NCI-H1436 treated with DMSO at 0.1 percent for 48 hours (cell line): ENCODE measurements at places on chromosomes 11 and 22.

DNA sequence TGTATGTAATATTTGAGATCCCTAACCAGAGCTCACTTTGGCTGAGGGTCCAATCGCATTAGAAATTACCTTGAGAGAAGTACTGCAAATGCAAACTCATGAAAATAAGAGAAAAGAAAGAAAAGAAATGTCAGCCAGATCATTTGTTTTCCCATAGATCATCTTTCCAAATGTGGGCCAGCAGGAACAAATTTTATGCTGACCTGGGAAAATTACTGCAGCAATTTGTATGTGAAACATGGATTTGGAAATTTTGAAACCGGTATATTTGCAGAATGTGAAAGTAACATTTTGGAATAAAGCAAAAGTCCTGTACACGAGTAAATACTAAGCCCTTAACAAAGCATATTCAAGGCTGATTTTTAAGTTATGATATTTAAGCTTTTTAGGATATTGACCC is 1058.9 kb upstream of the CCDC90B start:
- no peak for DNase-seq

DNA sequence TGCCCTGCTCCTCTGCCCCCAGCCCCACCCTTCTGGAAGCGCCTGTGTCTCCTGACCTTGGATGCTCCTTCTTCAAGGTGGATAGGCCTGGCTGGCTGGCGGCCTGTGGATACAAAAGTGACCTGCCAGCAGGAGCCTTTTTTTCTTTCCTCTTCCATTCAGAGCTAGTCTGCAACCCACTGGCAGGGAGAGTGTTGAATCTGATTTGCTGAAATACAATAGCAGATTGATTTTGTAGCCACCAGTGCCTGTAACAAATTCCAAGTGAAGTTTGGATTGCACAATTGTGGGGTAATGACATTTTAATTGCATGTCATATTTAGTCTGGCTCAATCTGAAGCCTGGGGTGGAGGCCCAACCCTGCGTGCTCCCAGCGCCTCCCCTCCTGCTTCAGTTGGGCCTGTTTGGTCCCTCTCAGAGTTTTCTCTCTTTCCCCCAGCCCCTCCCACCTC is 97.2 kb downstream of the GRIK4 start:
- DNase-seq = no peak

DNA sequence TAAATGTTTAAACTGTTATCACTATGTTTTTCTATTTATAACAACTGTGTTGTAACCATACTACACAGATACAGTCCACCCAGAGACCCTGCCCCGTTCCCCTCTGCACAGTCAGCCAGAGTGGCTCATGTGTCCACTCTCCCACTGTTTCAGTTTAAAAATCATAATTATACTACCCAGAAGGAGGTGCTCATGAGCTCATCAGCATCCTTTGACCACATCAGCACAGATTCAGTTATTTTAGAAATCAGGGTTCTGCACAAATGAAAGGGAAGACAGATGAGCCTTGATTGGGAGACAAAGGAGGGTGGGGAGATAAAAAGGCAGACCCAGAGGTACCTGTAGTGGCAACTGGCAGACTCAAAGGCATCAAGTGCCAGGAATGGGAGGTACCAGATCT is 124.3 kb downstream of the RCN1 start:
- DNase-seq = no peak

- no peak for DNase-seq
Measured at GRCh38 chr11:113277907-113278306, 36.5 kb upstream of the TTC12 start.

- no peak for DNase-seq
Measured at GRCh38 chr11:112949781-112950575, 11.2 kb upstream of the NCAM1 start.

- no peak for DNase-seq
Measured at GRCh38 chr11:1158681-1159487, 1.1 kb downstream of the MUC5AC start.

- DNase-seq = no peak
Measured at GRCh38 chr11:17525570-17525969, 18.6 kb downstream of the USH1C start.

DNA sequence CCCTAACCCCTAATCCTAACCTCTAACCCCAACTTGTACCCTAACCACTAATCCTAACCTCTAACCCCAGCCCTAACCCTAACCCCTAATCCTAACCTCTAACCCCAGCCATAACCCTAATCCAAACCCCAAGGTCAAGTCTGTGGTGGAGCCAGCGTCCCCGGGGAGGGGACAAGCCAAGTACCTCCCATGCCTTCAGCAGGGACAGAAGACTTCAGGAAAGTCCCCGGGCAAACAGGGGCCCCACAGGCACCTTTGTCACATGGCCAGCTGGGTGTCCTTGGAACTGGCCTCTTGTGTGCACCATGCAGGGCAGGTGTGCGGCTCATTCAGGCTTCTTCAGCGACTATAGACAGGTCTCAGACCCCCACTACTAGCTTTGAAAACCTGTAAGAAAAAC is 555.8 kb downstream of the BRD1 start:
- DNase-seq = no peak

DNA sequence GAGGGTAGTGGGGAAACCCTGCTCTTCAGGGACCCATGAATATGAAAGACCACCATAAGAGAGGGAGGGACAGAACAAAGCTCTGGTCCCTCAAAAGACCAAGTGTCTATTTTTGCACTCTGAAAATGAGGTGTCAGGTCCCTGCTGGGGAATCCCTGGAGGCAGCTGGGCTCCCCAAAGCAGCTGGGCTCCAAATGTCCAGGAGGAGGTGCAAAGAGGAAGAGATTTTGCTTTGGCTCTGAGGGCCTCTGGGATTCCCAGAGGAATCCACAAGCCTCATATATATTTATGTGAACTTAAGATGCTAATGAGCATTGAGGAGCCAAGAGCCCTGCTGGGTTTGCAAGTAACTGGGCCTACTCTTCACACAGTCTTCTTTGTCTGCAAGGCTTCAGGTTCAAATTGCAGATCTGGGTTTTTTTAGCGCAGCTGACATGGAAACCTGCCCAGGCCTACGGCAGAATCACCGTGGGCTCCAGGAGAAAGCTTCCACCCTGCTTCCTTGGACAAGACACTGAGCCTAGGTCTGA is 26.0 kb downstream of the CLMP start:
- no peak for DNase-seq
